ENCODE measurements at places on chromosomes 6 and 20.

GRCh38 chr6:53070806-53071205 is 5.6 kb downstream of the FBXO9 start:
- DNase-seq = no peak

DNA sequence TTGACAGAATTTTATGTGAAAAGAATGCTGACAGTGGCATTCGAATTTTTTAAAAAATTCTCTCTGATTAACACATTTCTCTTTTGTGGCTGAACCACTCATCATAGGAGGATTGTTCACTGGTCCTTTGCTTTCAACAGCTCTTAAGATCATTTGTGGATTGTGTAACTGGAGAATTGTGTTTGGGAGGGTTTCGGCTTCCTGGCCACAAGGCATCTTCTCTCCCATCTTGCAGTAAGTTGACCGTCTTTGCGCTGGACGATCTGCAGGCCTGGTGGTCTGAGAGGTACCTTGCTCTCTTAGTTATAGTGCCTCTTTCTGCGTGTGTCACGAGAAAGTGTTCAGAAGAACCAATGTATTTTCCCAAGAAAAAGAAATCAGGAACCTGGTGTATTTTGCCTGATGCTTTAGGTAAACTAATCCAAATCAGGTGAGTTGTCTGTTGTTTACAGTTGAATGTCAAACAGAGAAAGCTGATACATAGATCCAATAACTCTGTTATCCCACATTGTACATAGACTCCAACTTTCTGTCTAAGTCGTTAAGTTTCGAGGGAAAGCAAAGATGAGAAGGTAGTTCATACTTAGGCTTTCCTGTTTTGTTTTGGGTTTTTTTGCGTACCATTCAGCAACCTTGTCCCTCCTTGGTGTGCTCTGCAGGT is 14.8 kb upstream of the EXOC2 start:
- no peak for DNase-seq

DNA sequence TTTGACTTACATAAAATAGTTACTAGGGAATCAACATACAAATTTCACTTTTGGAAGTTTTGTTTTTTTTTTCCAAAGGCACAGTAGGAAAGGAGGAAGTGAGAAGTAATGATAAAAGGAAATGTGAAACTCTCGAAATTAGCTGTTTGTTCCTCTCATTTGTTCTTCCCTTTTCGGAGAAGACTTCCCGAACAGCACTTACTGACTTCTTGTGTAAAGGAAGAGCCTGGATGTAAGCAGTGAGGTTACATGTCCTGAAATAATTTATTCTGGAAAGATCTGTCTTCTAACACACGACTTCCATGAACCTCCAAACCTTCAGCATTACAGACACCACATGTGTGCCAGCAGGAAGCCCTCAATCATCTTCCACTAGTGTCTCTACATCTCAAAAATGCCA is 59.1 kb downstream of the KIF16B start:
- DNase-seq = no peak

GRCh38 chr20:63409066-63409833 is 48.1 kb upstream of the CHRNA4 start:
- no peak for DNase-seq

DNA sequence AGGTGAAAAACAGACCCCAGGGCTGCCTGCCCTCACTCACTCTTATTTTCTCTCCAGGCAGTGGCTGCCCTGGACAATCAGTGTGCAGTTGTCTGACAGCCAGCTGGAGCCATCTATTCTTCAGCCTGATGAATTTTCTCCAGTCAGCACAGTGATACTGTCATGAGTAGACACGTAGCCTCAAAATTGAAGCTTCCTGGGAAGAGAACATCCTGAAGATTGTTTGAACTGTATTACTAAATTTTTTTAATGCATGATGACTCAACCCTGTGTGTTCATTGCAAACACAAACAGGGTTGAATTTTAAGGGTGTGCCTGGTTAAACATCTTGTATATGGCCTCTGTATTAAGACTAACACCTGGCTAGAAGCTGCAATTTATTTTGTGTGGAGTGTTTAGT is 49.8 kb upstream of the STXBP5 start:
- DNase-seq = no peak

DNA sequence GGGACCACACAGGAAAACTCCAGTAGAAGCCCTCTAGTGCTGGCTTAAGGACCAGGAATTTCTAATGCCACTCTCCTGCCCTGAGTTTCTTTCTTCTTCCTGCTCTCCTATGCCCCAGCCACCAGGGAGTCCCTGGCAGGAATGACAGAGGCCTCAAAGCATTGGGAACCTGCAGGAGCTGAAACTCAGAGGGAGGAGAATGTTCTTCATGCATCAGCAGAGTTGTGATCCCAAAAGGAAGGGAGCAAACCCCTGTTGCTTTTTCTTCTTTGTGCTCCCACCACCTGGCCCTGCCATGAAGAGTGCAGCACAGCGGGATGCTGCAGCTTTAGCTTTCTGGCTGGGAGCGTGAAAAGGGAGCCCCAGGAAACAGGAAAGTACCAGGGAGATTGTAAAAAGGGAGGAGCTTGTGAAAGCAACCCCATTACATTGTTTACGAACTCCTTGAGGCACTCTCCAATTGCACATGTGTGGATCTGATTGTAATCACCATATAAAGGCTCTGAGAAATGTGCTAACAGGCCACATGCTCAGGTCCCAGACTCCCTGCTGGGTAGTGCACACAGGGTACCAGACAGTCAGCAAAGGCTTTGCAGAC is 34.7 kb upstream of the FKBP1A start:
- DNase-seq = no peak

DNA sequence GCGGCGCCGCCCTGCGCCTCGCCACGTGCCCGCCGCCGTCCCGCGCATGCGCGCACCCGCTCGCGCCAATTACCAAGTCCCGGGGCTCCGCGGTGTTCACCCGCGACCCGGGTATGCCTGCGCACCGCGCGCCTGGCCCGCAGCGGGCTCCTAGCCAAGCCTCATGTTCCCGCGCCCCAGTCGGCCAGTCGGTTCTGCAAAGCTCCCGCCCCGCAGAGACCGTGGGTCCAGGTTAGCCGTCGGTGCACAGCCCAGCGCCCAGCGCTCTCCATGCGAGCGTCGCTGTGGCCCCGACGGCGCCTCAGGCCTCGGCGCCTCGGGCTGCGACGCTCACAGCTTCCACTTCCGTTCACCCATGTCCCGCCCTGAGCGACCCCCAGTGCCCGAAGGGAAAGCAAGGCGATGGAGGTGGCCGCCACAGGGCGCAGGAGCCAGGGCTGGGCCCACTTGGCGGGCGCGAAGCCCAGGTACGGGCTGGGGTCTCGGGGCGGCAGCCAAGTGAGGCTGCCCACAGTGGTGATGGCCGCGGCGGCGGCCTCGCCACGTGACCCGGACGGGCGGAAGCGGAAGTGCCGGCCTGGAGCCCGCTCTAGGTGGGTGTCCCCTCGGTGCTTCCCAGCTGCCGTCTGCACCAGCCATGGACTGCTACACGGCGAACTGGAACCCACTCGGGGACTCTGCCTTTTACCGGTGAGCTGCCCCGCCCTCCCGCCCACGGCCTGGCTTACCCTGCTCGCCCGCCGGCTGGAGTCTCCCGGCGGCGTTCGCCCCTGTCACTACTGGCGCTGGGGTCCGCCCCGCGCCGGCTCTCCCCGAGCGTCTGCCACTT is at the start of the genes PCED1A and VPS16:
PCED1A (minus strand) TSS at position 518 of the 829 bp plus-strand sequence. CDS start 743 bp downstream, outside the sequence.
VPS16 (plus strand) TSS at position 608 of the 829 bp plus-strand sequence; CDS start at position 638, 30 bp downstream.
- peak; percentile 82 for DNase-seq

GRCh38 chr20:62641321-62642050 is 817 bp upstream of the SLCO4A1 start:
- no peak for DNase-seq

- no peak for DNase-seq
Observed at GRCh38 chr6:122663981-122664380, 53.8 kb downstream of the PKIB start.

GRCh38 chr6:63597141-63598048 is 25.1 kb downstream of the LOC128125822 start:
- no peak for DNase-seq

DNA sequence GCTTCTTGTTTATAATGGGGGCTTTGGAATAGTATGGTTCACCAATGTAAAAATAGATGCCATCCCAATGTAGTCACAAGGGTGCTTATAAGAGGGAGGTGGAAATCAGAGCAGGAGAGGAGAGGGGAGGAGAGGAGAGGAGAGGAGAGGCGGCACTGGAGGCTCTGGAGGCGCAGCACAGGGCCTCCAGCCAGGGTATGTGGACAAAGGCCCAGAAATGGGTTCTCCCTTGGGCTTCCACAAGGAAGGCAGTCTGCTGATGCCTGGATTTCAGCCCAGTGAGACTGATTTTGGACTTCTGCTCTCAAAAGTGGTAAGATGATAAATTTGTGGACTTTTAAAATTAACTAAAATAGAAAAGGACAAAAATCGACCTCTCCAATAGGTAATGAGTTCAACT is 116.8 kb downstream of the RNASET2 start:
- DNase-seq = no peak

DNA sequence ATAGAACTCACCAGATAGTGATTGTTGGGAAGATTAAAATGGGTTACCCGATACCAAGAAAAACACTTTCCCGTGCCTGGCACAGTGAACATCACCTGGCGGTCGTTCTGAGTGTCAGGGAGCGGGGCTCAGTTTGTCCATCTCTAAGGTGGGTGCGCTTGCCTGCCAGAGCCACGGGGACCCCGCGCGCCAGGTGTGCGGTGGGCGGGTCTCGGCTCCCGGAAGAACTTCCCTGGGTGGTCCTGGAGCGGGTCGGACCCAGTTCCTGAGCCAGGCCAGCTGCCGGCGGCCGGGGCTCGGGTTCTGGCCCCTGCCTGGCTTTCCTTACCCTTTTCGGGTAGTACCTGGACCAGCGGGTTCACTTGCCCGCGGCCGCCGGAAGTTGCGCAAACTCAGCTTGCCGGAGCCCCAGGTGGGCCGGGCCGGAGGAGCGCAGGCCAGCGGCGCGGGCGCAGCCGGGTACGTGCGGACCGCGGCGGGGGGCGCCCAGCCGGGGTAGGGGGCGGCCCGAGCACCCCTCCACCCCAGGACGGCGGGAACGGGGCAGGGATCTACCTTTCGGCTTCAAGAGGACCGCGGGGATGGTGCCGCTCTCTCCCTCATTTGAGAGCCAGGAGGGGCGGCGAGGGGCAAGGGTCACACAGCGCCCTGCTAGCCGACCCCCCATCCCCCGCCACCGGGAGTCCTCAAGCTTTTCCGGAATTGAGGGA is 7.5 kb downstream of the FAM110A start:
- DNase-seq = no peak

DNA sequence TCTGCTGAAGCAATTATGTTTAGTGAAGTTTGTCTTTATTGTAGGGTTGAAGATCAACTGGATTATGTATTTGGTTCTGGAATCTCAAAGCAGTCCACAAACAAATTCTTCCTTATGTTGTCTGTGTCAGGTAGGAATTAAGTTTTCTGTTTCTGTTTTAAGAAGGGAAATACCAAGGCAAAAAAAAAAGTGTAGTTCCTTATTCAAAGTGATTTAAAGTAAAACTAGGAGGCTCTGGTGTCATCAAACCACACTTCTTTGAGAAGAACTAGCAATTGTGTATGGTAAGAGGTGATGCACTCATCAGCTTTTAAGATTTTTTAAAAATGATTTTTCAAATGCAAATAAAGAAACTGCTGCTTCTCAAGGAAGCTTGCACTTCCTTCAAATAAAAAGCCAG is 1.9 kb downstream of the FAM135A start:
- DNase-seq = no peak

GRCh38 chr6:40263970-40264369 is 323.2 kb downstream of the LRFN2 start:
- no peak for DNase-seq

- DNase-seq = no peak
Observed at GRCh38 chr6:143872201-143872600, 7.9 kb downstream of the ZC2HC1B start.

GRCh38 chr6:48141975-48142374 is 31.0 kb upstream of the PTCHD4 start:
- no peak for DNase-seq

DNA sequence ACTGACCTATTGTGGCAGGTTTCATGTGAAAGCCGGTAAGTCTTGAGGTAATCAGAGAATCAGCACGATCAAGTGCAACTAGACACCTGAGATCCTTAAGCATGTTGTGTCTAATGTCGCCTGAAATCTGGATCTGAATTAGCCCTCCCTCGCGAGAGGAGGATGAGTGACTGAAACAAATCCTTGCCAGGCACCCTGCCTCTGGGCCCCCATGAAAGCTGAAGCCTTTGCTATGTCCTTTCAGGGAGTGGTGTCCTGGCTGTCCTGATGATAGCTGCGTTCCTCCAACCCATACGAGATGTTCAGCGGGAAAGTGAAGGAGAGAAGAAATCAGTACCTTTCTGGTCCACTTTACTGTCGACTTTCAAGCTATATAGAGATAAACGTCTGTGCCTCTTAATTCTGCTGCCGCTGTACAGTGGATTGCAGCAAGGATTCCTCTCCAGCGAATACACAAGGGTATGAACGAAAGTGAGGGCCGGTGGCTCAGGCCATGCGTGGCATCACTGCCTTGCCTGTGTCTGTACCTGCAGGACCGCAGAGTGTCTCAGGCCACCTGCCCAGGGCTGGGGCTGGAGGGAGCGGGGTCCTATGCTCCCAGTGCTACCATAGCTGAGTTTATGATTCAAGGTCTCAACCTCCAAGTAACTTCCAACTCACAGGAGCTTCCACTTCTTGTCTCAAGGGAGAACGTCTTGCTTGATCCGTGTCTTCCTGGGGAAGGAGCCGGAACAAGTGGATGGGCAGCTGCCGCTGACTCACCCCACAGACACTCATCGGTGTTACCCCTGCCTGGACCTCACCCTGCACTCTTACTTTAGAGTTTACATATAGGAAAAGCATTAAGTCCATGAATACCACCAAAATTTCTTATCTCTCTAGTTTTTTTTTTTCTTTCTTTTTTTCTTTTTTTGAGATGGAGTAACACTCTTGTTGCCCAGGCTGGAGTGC is 12.8 kb downstream of the UNC93A start:
- no peak for DNase-seq

Measured in stimulated activated CD4-positive, alpha-beta T cell treated with anti-CD3 and anti-CD28 coated beads, Interleukin-1b, Interleukin-23, amount 100 ng/mL, for 24 hours (primary cell).